ENCODE measurements at places on chromosomes 4 and X.

DNA sequence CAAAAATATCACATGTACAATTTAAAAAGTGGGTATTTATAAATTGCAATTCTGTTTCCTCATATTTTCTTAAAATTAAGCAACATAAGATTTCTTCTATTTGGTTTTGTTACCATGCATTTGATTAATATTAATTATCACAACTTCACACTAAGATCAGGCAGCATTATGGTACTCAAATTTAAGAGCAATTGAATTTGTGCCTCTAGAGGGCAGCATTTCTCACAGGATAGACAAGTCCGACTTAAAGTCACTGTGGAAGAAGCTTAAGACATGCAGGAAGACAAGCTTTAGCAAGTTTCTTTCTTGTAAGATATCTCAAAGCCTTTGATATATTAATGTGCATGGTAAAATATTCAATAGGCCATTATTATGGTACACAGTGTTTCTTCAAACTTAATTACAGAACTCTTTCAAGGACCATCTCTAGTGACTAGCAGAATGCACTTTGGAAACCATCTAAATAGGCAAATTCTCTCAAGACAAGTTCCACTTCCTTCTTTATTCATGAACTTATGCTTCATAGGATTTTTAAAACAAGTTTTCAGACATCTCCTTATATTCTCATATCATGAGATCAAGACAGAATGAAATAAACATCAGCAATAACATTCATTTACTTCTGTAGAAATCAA lies 35.0 kb downstream of the FBXW7 start:
- DNase-seq = peak; percentile 62

DNA sequence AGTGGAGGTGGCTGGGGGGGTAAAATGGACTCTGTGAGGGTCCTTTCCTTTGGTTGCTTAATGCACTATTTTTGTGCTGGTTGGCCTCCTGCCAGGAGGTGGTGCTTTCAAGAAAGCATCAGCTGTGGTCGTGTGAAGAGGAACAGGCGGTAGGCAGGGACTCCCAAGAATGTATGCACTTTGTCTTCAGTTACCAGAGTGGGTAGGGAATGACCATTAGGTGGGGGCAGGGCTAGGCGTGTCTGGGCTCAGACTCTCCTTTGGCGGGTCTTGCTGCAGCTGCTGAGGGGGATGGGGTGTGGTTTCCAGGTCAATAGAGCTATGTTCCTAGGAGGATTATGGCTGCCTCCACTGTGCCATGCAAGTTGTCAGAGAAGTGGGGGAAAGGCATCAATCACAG lies 509.0 kb downstream of the PCDH19 start:
- DNase-seq = no peak

DNA sequence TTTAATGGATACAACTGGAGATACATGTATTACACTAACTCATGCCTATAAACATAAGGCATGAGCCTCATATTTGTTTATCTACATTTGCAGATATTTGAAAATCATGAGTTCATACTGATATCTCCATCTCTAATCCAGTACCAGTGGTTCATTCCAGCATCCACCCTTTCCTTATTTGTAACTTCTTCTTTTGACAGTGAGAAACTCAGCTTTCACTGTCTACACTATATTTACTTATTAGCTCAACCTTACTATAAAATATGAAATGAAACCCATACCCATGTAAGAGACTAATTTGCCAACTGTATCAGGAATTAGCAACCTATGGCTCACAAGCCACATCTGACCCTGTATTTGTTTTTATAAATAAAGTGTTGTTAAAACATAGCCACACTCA lies 161.9 kb upstream of the GPRIN3 start:
- DNase-seq = no peak

DNA sequence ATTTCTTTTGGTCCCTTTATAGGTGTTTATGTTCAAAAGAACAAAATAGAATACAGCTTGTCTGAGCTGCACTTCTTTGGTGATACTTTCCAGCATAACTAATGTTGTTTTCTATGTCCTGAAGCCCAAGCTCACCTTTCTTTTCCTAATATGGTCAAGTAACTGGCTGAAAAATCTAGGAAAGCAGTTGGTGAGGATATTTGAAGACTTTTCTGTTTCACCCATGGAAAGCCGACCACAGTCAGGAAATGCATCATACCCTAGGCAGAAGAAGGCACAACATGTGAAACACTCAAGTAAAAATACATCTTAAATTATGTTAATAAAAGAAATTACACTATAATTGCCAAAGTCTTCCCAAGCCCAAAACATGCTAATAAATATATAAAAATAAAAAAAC lies 337.0 kb downstream of the PDGFC start:
- DNase-seq = no peak

DNA sequence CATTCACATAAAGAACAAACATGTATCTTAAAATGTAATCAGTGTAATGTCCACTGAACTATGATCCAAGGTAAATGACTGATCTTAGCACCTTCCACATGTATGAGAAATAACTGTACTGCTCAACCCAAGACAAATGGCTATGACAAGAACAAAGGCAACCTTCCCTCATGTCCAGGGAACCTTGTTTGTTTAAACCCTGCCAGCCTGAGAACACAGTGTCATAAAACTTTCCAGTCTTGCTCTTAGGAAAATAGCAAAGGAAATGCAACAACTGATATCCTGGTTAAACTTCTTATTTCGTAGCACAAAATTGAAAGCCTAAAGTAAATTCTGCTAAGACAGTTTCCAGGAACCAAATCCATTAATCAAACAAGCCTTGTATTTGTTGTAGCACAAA lies 494.3 kb downstream of the IL15 start:
- no peak for DNase-seq

DNA sequence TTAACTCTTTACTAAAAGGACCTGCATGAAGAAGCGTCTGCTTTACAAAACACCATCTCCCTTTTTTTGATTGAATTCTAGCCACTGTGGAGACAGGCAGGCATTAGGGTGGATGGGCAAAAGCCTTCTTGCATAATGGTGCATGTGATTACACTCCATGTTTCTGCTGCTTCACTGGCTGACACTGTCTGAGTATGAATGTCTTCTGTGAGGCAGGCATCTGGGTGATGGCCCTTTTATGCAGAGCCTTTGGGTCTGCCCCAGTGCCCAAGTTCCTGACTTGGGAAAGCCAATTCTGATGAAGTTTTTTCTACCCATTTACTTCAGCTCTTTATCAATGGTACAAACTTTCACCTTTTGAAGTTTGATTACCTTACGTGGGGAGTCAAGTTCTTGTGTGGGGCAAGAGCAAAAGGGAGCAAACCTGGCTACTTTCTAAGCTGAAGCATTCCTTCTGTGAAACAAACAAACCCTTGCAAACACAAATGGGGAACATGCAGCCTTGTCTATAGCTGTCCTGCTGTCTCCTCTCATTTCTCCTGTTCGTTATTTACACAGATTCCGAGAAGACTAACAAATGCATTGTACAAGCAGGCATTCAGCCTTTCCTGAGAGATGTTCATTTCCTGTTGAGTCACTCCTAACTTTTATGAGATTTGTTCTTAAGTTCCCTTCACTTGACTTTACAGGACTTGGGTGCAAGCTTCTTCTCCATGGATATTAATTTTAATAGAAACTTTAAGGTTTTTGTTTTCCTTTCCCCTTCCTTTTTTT lies 301.9 kb downstream of the TLL1 start:
- no peak for DNase-seq

DNA sequence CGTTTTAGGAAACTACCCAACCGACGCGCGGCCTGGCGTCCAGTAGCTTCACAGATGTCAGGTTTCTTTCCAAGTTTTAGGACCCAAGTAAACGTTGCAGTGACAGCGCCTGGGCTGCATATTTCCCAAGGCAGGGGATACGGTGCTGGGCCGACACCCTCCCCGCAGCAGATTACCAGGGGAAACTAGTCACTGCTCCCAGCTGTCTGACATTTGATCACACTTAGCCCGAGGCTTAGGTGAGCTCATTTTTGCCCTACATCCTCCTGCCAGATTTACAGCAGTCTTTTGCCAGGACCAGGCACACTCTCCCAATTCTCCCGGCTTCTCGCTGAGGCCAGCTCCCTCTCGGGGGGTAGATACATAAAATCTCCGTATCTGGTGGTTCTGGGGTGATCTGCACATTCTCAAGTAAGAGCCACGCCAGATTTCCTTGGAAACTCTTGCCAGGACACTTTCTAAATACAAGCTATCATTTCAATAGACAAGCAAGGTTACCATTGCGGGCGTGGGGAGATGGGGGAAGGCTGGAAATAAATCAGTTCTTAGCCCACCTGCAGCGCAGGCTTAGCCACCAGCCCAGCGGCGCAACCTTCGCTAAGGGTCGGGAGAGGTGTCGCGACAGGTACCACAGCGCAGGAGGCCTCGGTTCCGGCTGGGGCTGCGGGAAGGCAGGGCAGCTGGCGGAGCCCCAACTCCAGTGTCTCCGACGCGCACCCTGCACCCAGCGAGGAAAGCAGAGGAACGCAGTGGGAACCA lies 2.5 kb upstream of the SOX3 start:
- DNase-seq = no peak

DNA sequence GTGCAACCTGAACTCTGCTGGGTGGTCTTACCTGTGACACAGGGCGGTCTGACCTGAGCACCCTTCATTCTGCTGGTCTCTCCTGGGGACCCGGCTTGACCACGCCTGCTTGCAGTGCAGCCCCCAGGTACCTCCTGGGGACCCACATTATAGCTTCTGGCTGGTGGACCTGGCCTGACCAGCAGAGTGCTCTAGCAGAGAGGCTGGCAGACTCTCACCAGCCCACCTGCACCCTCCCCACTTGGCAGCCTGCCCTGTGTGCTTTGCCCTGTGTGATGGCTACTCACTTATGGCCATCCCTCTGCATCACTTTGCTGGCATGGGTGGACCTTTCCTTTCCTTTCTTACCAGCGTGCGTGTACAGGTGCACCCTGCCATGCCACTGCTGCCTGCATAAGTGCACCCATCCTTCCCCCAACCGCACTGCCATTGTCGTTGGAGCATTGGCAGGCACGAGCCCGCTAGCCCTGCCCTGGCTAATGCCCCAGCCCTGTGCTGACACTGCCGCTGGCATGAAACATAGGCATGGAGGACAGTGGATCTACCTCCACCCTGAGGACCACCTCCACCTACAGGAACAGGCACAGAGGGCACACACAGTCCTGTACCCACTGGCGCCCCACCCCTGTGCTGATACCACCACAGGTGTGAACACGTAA lies 21.5 kb upstream of the H2AZ1 start:
- DNase-seq = no peak

GRCh38 chr4:38957261-38957815 lies 74.9 kb downstream of the TMEM156 start:
- no peak for DNase-seq

- DNase-seq = no peak
These were observed 15.6 kb downstream of the PPP2R3B start for GRCh38 chrX:370963-371745.

DNA sequence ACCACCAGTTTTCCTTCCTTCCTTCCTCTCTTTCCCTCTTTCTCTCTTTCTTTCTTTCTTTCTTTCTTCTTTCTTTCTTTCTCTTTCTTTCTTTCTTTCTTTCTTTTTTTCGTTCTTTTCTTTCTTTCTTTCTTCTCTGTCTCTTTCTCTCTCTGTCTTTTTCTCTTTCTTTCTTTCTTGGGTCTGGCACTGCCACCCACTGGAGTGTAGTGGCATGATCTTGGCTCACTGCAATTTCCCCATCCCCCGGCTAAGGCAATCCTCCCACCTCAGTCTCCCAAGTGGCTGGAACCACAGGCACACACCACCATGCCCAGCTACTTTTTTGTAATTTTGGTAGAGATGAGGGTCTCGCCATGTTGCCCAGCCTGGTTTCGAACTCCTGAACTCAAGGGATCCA lies 51.6 kb upstream of the NHS start:
- no peak for DNase-seq

DNA sequence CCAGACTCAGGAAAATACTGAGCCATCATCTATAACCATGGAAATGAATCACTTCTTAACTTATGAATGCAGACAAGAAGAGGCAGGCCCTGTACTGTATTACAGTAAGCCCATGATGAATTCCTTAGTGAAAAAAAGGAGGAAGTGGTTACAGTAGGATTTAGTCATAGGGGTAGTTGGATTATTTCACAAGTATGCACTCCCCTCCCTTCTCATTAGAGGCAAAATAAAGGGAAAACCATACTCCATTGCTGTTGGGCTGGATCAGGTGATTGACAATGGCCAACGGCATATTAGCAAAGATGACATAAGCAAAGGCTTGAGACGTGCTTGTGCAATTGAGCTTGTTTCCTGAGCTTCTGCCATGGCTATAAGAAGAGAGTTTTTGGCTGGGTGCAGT lies 181.1 kb upstream of the PRPS2 start:
- no peak for DNase-seq

GRCh38 chrX:22135171-22135711 lies 103.1 kb downstream of the PHEX start:
- no peak for DNase-seq

Measured in activated T-cell treated with anti-CD3 and anti-CD28 coated beads for 4 hours (primary cell).